Hepatocyte (in vitro differentiated cells): ENCODE measurements at places on chromosomes 13 and 19.
A peak's percentile ranks its signal among the peaks of the same experiment; 100 is the strongest.

- DNase-seq, result no peak
These were observed 112.2 kb upstream of the ZNF91 start for GRCh38 chr19:23507446-23507845.

GRCh38 chr19:51462276-51462675 is 4.0 kb upstream of the SIGLEC8 start:
- DNase-seq, result no peak

DNA sequence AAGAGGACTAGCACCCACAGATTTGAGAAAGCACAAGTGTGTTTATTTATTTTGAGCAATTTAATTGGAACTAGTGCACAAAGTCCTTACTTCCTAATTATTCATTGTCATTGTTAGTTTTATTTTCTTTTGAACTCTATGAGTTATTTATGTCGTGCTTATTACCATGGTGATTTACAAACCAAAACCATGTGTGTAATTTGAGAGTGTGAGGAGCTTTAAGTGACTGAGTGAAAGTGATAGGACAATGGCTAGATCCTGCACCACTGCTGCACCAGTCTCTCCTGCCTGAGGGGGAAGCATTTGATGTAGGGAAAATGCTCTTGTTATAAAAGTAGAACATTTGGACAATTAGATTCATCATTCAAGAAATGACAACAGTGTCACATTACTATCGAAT is 172.3 kb upstream of the KLF12 start:
- DNase-seq, result no peak

- DNase-seq, result peak; percentile 11
These were observed 2.2 kb downstream of the ZIC2 start for GRCh38 chr13:99983499-99984401.

- DNase-seq, result no peak
These were observed 12.1 kb downstream of the SETDB2 start for GRCh38 chr13:49456156-49456555.

- DNase-seq, result no peak
These were observed 21.2 kb downstream of the RCBTB2 start for GRCh38 chr13:48511621-48512230.

DNA sequence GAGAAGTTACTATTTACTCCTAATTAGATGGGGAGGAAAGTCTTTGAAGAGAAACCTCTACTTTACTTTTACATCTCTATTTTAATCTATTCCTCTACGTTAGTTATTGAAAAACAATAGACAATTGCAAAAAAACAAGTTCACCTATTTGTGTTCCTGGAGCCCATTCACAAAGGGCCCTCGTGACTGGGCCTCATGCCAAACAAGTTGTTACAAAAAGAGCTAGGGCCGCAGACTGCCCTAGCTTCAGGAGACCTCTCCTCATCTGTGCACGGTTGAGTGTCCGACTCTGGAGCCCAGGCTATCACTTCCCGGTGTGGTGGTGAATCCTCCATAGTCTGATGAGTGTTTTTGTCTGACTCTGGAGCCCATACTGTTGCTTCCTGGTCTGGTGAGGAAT is 190.9 kb downstream of the ZNF486 start:
- DNase-seq, result no peak

- no peak for DNase-seq
These were observed 3.1 kb downstream of the CDK8 start for GRCh38 chr13:26257049-26257448.

GRCh38 chr13:39403106-39403505 is 199.9 kb downstream of the LHFPL6 start:
- DNase-seq, result no peak

GRCh38 chr19:7888145-7888825 is at the start of gene LRRC8E:
TSS of gene LRRC8E (plus strand) at chr19:7888510. CDS start at chr19:7895604, 7,094 bp downstream.
- DNase-seq, result peak; percentile 89

DNA sequence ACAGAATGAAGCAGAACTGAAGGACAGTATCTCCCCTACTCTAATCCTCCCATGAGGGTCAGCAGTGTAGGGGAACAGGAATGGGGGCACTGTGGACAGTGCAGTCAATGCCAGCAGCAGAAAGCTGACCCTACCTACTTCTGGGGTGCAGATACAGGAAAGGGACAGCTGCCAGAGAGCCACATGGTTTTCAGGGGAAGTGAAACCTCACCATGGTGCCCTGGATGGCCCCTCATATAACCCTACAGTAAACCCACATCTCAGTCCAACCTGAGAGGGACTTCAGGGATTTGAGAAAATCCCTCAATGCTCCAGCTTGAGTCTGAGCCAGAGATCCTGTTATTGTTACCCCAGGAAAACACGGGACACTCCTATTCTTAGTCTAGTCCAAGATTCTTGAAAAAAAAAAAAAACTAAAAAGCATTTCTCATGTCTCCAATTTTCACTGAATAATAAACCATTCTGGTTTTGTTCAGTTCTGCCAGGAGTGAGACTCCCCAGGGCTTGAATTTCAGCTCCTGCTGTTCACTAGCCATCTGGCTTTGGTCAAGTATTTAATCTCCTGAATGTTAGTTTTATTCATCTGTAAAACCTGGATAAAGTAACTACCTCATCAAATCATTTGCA is 511.6 kb upstream of the ARGLU1 start:
- DNase-seq, result no peak

- DNase-seq, result no peak
These were observed 22.5 kb downstream of the ZIC5 start for GRCh38 chr13:99948907-99949678.

DNA sequence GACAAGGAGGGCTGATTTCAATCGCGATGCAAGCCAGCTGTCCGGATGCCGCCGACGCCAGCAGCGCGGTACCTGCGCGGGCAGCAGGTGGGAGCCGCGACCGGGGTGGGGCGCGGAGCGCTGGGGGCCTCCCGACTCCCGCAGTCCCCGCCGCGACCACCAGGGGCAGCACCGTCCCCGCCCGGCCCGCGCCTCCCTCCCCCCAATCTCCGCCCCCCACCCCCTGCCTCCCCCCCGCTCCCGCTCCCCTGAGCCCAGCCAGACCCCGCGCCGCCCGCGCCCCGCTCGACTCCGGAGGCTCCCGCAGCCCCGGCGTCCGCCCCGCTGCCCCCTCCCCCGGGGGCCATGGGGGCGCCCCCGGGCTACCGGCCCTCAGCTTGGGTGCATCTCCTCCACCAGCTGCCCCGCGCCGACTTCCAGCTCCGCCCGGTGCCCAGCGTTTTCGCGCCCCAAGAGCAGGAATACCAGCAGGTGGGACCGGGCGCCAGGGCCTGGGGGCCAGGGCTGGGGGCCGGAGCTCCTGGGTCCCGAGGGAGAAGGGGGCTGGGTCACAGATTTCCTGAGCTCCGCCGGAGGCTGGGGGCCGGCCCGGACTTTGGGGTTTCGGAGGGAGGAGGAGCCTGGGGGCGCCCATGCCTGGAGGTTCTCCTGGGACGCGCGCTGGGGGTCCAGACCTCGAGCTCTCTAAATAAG is at the start of gene TTYH1:
TSS of gene TTYH1 (plus strand) at position 257 of the 693 bp plus-strand sequence. CDS start at position 346, 89 bp downstream.
- no peak for DNase-seq

DNA sequence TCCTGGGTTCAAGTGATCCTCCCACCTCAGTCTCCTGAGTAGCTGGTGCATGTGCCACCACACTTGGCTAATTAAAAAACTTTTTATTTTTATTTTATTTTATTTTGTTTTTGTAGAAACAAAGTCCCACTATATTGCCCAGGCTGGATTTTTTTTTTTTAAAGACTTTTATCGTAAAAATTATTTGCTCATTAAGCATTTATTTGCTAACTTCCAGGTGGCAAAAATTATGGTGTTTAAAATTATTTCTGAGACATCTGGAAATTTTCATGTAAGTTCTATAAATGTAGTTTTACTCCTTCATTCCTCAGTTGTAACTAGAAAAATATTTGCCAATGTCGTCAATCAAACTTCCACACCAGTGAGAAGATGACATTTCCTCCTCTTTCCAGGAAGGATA is 233.3 kb upstream of the DACH1 start:
- DNase-seq, result no peak
